ENCODE measurements at places on chromosomes 6 and 20.
A peak's percentile ranks its signal among the peaks of the same experiment; 100 is the strongest.

DNA sequence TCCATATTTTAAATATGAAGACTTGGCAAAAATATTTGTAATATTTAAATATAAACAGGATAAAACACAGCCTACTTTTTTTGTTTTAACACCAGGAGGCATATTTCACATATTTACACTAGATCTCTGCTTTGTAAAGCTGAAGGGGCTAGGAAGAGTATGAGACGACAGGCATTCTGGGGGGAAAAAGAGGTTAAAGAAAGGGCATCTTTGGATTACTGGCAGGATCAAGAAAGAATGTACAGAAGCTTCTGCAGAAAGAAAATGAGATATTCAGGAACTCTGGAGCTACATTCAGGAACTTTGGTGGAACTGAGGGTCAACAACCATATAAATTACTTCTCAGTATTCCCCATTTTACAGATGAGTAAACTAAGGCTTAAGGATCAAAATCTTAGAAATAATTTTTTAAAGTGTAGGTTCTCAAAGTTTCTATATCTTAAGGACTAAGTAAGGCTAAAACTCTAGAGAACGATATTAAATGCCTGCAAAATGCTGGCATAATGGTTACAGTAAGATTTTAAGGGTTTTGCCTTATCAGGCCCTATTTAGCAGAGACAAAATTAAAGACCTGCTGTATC, 156.5 kb downstream of the CDK19 start:
- no peak for DNase-seq

GRCh38 chr6:2147766-2148448, 97.5 kb downstream of the GMDS start:
- DNase-seq: no peak

GRCh38 chr6:3186974-3187382, 29.6 kb upstream of the TUBB2A start:
- no peak for DNase-seq

GRCh38 chr6:159116343-159116742, 52.9 kb upstream of the FNDC1 start:
- no peak for DNase-seq

GRCh38 chr6:108872575-108872974, 24.4 kb downstream of the ARMC2 start:
- no peak for DNase-seq

DNA sequence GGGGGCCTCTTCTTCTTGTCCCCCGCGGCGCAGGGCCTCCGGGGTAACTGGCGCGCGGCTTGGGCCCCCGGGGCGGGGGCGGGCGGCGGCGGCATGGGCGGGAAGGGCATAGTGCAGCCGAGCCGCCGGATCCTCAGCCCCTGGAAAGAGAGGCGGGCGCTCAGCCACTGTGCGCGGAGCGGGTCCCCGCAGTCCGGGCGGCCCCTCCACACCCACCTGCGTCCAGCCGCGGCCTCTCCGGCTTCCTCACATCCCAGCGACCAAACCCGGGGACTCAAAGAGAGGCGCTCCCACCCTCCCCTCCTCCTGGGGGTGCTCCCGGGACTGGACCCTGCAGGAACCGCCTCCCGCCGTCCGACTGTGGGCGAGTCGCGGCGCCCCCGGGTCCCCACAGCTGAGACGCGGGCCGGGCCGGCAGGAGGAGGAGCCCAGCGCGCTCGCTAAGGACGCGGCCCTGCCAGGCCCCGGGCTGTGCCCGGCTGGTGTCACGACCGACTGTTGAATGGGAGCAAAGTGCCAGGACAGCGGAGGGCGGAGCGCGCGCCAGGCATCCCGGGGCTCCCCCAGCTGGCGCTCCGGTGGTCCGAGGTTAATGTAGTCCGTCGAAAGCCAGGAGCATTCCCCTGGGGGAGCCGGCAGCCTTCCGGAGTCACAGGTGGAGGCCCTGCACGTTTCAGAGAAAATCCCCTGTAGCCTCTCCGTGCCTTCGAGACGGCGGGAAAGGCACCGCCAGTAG, at the start of gene PRR18:
Gene PRR18, minus strand, starts transcription at position 360 of the 736 bp plus-strand sequence. Its CDS starts 250 bp downstream, at position 110.
- DNase-seq: no peak

- DNase-seq: no peak
Observed at GRCh38 chr6:147244832-147245231, 40.6 kb downstream of the STXBP5 start.

DNA sequence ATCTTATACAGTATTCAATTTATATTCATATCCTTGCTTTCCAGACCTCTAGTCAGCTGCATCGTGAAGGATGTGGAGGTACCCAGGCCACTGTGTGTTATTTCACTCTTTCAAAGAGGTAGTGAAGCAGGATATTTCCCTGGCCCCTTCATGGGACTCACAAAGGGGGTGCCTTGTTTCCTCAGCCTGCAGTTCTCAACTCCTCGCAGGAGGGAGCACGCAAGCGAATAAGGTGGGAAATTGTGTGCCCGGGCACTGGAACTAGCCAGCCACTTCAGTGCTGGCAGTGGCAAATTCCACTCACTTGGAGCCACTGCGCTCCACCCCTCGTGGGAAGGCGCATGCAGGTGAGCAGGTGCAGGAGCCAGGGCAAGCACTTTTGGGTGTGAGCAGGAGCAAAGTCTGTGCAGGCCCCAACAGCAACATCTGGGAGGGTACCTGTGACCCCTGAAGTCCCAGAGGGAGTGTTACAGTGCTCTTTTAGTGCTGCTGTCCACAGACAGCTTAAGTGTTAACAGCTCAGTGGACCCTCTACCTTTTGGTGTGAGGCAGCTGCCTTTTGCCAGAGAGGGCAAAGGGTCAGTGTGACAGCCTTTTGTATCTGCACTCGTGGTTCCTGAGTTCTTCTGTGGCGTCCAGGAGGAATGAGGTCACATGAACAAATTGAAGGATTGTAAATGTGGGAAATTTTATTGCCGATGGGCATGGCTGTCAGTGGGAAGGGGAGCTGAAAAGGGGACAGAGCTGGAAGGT, 49.4 kb upstream of the FAM135A start:
- DNase-seq: no peak

DNA sequence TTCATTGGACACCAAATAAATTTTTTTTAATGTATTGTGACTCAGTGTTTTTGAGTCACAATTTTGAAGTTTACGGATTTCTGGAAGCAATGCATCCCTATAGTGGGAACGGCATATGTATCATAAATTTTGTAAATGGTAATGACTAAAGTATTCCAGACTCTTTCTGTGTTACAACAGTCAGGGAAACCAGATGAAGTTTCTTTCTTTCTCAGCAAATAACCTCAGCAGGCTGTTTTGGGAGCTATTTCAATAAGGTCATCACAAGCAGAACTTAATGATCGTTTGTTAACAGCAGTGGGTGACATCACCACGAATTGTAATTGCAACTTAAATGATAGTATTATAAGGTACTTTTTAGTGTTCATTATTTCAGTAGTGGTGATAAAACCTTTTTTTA, 52.0 kb downstream of the HIVEP1 start:
- no peak for DNase-seq

- no peak for DNase-seq
Observed at GRCh38 chr6:144564202-144564601, 279.1 kb downstream of the UTRN start.

GRCh38 chr20:41616228-41616627, 1.9 kb downstream of the CHD6 start:
- DNase-seq: no peak

DNA sequence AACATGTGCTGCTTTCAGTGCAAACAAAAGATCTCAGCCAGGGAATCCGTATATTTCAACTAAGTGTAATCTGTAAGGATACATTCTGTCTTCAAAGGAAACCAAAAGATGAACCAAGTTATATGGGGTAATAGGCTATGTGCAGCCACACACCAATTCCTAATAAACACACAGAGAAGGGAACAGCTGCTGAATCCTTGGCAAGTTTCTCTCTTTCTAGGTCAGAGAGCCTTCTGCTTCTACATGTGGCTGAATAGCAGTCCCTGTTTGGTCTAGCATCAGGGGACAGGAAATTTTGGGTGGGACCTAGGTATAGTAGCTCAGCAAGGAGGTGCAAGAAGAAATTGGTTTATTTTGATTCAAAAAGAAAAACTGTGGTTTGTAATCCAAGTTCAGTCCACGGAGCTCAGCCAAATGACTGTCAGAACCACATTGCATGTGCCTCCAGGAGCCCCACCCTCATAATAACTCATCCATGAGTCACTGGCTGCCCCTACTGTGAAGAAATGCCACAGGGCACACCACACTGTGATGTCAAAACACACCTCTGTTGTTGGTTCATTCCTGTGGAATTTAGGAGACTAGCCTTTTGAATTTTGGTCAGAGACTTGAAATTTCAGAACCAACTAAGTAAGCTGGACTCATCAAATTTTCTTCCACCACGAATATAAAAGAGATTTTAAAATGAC, 21.1 kb downstream of the SPTLC3 start:
- DNase-seq: no peak

DNA sequence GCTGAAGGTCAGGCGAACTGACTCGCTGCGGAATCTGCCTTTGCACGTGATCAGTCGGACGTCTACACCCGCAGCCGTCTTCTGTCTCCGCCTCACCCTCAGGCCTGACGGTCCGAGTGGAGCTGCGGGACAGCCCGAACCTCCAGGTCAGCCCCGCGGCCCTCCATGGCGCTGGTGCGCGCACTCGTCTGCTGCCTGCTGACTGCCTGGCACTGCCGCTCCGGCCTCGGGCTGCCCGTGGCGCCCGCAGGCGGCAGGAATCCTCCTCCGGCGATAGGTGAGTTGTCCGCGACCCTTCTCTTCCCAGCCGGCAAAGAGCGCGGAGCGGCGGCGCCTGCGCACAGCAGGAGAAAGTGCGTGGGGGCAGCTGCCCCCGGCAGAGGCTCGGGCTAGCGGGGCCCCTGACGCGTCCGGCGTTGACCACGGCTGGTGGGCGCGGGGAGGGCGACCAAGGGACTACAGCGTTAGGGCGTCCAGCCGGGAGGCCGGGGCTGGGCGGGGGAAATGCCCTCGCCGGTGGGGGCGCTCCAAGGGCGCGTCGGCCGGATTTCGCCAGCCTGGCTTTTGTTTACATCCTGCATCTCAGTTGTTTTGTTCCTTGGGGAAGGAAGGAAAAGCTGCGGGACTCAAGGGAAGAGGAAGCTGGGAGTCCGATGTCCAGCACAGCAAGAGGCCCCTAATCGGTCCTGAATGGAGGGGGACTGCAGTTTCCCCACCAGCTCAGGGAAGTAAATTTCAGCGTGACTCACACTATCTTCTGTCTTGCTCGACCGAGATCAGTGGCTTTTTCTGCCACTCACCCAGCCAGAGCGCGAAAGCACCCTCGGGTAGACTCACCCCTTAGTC, at the start of gene SMPDL3A:
Gene SMPDL3A, plus strand, starts transcription at position 77 of the 846 bp plus-strand sequence. Its CDS starts 89 bp downstream, at position 166.
- DNase-seq: peak; percentile 21

- no peak for DNase-seq
Observed at GRCh38 chr20:38104285-38104684, 60.8 kb downstream of the TGM2 start.

DNA sequence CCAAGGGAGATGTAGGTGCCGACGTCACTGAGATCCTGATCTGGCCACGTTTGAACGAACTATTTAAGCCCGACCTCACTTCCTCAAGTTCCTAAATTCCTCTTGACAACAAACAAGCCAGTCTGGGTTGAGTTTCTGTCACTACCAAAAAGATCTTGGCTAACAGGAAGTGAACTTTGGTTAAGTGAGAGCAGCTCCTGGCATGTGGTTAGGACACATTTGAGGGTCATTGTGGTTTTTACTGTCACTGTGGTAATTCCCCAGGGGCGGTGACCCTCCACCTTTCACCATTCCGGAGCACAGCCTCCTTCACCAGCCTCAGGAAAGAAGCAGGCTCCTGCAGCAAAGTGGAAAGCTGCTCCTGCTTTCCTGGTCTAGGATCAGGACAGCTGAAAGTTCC, 43.1 kb upstream of the ZNF831 start:
- DNase-seq: no peak

GRCh38 chr20:51768759-51769517, 748 bp upstream of the ATP9A start:
- DNase-seq: no peak

DNA sequence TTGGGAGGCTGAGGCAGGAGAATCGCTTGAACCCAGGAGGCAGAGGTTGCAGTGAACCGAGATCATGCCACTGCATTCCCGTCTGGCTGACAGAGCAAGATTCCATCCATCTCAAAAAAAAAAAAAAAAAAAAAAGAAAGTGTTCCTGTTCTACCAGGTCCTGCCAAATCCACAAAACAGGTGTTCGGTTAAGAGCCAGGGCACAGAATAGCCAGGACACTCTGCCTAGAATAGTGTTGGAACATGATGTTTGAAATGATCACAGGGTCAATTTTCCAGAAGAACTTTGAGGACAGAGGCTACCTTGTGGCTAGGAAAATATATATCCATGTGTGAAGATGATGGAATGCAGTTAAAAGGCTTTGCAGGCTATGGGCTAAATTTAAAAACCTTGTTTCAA, 63.6 kb upstream of the TRAF3IP2 start:
- no peak for DNase-seq

GRCh38 chr6:105994591-105995390, 91.3 kb upstream of the PRDM1 start:
- DNase-seq: no peak

DNA sequence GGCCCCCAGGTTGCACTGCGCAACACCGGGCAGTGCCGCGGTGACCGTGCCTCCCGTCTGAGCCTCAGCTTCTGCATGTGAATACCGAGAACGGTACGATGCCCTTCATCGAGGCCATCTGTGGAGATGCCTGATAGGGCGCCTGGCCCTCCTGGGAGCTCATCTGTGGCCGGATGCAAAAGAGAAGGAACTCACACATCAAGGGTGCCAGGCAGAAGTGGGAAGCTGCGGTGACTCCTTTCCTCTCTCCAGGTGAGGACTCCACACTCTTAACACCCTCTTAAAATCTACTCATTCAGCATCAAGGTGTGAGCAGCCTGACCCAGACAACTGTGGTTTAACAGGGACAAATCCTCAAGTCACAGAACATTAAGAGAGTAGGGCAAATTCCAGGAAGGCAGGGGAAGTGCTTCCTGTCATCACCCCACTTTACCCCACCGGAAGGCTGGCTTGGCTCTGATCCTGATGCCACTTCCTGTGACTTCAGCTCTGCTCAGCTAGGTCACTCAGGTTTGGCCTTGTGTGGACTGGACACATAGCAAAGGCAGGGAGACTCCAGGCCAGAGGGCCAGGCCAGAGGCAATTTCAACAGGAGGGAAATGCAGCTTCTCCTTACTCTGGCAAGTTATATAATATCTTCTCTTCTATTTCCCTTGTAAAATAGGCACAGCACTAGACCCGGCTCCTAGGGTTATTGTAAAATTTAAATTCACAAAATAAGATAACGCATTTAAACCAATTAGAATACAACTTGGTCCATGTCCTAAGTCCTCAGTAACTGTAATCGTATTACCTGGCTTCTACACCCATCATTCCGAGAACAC, 69.4 kb downstream of the CPNE5 start:
- DNase-seq: no peak

DNA sequence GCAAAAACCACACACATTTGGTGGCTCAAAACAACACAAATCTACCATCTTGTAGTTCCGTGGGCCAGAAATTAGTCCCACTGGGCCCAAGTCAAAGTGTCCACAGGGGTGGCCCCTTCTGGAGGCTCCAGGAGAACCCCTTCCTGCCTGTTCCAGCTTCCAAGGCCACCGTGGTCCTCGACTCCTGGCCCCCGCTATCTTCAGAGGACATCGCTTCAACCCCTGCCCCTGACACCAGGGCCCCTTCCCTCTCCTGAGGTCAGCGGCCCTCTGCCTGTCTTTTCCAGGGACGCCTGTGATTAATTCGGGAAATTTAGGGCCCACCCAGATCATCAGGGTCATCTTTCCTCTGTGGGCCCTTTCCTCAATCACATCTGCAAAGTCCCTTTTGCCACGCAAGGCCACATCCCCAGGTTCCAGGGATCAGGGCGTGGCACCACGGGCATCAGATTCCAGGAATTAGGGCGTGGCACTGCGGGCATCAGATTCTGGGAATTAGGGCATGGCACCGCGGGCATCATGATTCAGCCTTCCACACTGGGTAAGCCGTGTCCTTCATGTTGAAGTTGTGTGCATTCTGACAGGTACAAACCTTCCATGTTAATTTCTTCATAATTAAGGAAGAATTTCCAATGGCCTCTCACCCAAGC, 59.9 kb upstream of the SMOC2 start:
- DNase-seq: no peak
